Spinal cord (tissue), 10 donors: ENCODE measurements at places on chromosomes 16 and 17. TPM values are rescaled to one million over a fixed set of nuclear protein-coding genes. Genes with fewer than 3 reads are reported as not detected.

Gene BOLA2
- polyA plus RNA-seq = 16.6 TPM

GRCh38 chr16:47424846-47425245 is 36.0 kb downstream of the ITFG1 start:
- no peak for DNase-seq

DNA sequence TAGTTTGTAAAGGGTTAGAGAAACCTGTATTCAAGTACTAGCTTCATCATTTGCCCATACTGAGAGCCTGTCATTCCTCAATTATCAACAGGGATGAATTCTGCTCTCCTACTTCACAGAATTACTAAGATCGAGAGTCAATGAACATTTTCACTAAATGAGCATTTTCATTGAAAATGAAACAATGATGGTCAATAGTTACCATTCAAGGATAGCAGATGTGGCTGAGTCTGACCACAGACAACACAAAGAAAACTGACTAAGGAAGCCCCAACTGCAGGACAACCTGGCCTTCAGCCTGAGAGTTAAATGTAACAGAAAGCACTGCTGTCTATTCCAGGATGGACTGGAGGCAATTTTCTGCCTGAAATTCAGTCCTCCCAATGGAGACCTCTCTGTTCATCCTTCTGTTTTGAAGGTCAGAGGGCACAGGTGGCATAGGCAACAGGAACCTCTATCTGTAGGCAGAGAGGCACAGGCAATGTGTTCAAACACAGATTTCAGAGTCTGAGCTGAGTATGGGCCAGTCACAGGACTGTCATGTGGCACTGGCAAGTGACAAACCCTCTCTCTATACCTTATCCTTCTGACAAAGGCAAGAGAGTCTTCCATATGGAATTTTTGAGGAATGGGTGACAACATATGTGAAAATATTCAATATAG is 19.5 kb downstream of the TRAF4 start:
- DNase-seq = no peak

GRCh38 chr16:19936441-19936840 is 51.8 kb upstream of the GPRC5B start:
- DNase-seq = no peak
